Adipose tissue (tissue), 3 donors: ENCODE measurements at places on chromosomes 4 and X. TPM values are rescaled to one million over a fixed set of nuclear protein-coding genes. Genes with fewer than 3 reads are reported as not detected.

Gene NDST4
- not detected for polyA plus RNA-seq

Gene BTC
- polyA plus RNA-seq = 0.65 TPM

Gene GABRQ
- 0.01 TPM for polyA plus RNA-seq

Gene FAM241A
- 13.8 TPM for polyA plus RNA-seq

Gene NEUROG2
- not detected for polyA plus RNA-seq

Gene FAM47E
- polyA plus RNA-seq = 3.3 TPM

Gene FAT1
- polyA plus RNA-seq = 21.8 TPM

Gene PSAPL1
- polyA plus RNA-seq = 2.1 TPM

Gene SYP
- polyA plus RNA-seq = 1.4 TPM

Gene DSPP
- 0.11 TPM for polyA plus RNA-seq

Gene PDZD4
- 2.1 TPM for polyA plus RNA-seq

Gene SSX3
- not detected for polyA plus RNA-seq

Gene PRKG2
- polyA plus RNA-seq = 0.56 TPM

Gene GSPT2
- 4.3 TPM for polyA plus RNA-seq

Gene SMC1A
- polyA plus RNA-seq = 13.5 TPM

Gene FGFBP1
- polyA plus RNA-seq = not detected

Gene CCKAR
- polyA plus RNA-seq = 1.0 TPM

Gene KLB
- polyA plus RNA-seq = 3.9 TPM

Gene PRMT9
- polyA plus RNA-seq = 8.8 TPM

Gene PCDH11X
- polyA plus RNA-seq = not detected

Gene WDR17
- polyA plus RNA-seq = 0.45 TPM

Gene PPP4R3C
- polyA plus RNA-seq = not detected

Gene RIPPLY1
- 0.40 TPM for polyA plus RNA-seq

Gene FRMD7
- not detected for polyA plus RNA-seq

Gene NPNT
- 20.4 TPM for polyA plus RNA-seq

Gene BEX1
- polyA plus RNA-seq = not detected

Gene ACE2
- 3.7 TPM for polyA plus RNA-seq

Gene ASB12
- not detected for polyA plus RNA-seq

Gene SSX2B
- polyA plus RNA-seq = not detected

Gene TAF7L
- 0.06 TPM for polyA plus RNA-seq

Gene PHEX
- polyA plus RNA-seq = 0.03 TPM

Gene HSFX4
- not detected for polyA plus RNA-seq

Gene UGT2A1
- not detected for polyA plus RNA-seq

Gene ZMAT1
- 3.8 TPM for polyA plus RNA-seq

Gene GAGE13
- polyA plus RNA-seq = not detected

Gene ZCCHC18
- polyA plus RNA-seq = 0.52 TPM

Gene ZNF141
- 2.6 TPM for polyA plus RNA-seq

Gene HPGDS
- 0.14 TPM for polyA plus RNA-seq

Gene STOX2
- polyA plus RNA-seq = 2.4 TPM

Gene LNX1
- polyA plus RNA-seq = 9.8 TPM

Gene SPIN2A
- polyA plus RNA-seq = 0.20 TPM

Gene SSX7
- not detected for polyA plus RNA-seq

Gene ARX
- polyA plus RNA-seq = 0.48 TPM

Gene TGIF2LX
- polyA plus RNA-seq = not detected

Gene MAGED4
- polyA plus RNA-seq = 0.90 TPM

Gene PFKFB1
- polyA plus RNA-seq = 31.0 TPM
